ENCODE measurements at places on chromosomes 11 and 22. TPM values are rescaled to one million over a fixed set of nuclear protein-coding genes. Genes with fewer than 3 reads are reported as not detected.

DNA sequence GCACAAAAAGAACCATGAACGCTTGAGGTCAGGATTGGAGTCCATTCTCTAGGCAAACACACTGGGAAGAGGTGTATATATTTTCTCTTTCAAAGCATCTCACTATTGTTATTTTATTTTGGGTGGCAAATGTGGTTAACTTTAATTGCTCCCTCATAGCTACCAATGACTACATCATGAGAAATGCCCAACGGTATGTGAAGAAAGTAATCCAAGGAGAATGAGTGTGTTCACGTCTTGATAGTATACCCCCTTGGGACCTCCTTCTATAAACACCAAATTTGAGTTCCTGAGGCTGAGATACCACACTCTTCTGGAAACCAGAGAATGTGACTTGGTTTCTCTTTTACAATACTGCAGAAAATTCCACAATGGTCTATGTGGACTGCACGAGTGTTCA, 15.8 kb downstream of the OR8D1 start:
- H3K36me3 ChIP-seq: no peaks in the 10 kb centered on the region
- H3K4me3 ChIP-seq: no peak overlapping the region
- H3K4me1 ChIP-seq: no peaks in the 10 kb centered on the region
- H3K27ac ChIP-seq: no peak overlapping the region
- DNase-seq: no peak

The RASGRP2 gene
- 767 TPM for total RNA-seq

- DNase-seq: no peak
- H3K4me3 ChIP-seq: no peak overlapping the region
- no peak overlapping the region for H3K27ac ChIP-seq
- H3K4me1 ChIP-seq: no peaks in the 10 kb centered on the region
- H3K27me3 ChIP-seq: no peaks in the 10 kb centered on the region
Measured at GRCh38 chr11:114202011-114202609, 94.1 kb upstream of the NNMT start.

The MLC1 gene
- total RNA-seq: 1.1 TPM

GRCh38 chr11:79100093-79100910, 340.5 kb downstream of the TENM4 start:
- no peaks in the 10 kb centered on the region for H3K36me3 ChIP-seq
- no peak overlapping the region for H3K4me3 ChIP-seq
- peaks cover 10% of the 10 kb centered on the region for H3K27me3 ChIP-seq
- DNase-seq: no peak
- H3K27ac ChIP-seq: no peak overlapping the region
- H3K4me1 ChIP-seq: no peaks in the 10 kb centered on the region

DNA sequence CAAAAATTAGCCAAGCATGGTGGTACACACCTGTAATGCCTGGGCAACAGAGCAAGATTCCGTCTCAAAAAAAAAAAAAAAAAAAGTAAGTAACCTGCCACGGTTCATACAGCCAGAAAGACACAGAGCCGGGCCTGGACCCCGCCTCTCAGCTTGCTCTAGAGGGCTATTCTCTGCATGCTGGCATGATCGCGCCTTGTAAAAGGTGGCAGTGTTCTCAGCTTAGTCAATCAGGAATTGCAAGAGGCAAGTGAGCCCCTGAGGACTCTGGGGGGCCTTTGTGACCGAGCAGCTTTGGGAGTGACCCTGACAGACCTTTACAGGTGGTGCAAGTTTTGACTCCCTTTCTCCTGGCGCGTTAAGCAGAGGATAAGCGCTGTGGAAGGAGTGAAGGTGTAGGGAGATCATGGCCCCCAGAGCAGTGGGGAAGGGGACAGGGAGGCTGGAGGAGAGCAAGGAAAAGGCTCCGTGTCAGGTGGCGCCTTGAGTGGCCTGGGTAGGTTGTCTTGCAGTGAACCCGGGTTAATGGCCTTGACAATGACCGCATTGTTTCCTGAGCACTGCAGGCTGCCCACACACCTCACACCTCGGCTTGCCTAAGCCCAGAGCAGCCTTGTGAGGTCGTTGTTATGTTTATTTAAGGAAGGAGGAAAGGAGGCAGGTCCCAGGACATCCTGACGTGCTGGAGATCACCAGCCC, 48.9 kb downstream of the CDPF1 start:
- no peaks in the 10 kb centered on the region for H3K4me1 ChIP-seq
- no peak for DNase-seq
- no peak overlapping the region for H3K27ac ChIP-seq
- H3K27me3 ChIP-seq: no peaks in the 10 kb centered on the region

- no peaks in the 10 kb centered on the region for H3K36me3 ChIP-seq
- no peaks in the 10 kb centered on the region for H3K4me1 ChIP-seq
- H3K27me3 ChIP-seq: no peaks in the 10 kb centered on the region
Measured at GRCh38 chr11:133277886-133278285, 254.4 kb downstream of the OPCML start.

- DNase-seq: no peak
- H3K4me1 ChIP-seq: no peaks in the 10 kb centered on the region
- no peaks in the 10 kb centered on the region for H3K36me3 ChIP-seq
Measured at GRCh38 chr11:123186286-123186685, 8.8 kb downstream of the CLMP start.

DNA sequence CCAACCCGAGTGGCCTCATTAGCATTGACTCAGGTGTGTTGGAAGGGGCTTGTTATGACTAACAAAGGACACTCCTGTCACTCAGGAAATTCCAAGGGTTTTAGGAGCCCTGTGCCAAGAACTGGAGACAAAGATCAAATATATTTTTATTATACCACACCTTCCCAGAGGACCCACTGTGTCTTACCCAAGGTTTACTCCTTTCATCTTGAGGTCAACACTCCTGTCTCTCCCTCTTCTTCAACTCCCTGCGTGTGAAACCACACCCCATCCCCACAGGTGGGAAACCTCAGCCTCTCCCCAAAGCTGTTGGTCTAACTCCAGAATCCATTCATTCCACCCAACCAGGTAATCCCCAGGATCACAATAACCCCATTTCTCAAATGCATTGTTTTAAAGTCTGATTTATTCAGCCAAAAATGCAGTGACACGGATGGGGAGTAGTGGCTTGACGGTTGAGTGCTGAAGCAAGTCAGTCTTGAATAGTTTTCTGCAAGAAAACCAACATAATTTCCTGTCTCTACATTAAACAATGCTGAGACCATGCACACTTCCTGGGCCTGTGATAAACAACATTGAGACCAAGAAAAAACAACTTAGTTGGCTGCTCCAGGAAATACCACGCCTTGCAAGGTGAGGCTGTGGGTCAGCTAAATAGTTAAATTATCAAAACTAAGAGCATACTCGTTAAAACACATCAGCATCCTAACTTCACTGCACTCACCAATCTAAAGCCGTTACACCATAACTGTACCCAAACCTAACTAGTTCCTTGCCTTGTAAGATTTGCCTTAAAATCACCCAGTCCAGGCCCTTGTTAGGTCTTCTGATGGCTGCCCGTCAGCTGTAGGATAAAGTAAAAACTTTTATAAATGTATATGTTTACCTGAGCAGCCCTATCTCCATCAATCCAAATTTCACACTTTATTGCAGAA, 38.5 kb upstream of the SPON1 start:
- no peaks in the 10 kb centered on the region for H3K27me3 ChIP-seq
- no peaks in the 10 kb centered on the region for H3K36me3 ChIP-seq
- H3K4me1 ChIP-seq: peaks cover 37% of the 10 kb centered on the region

The DLG2 gene
- 4.1 TPM for total RNA-seq

The B4GALNT4 gene
- 4.8 TPM for total RNA-seq

- no peaks in the 10 kb centered on the region for H3K27me3 ChIP-seq
- no peaks in the 10 kb centered on the region for H3K36me3 ChIP-seq
- no peak for DNase-seq
Measured at GRCh38 chr11:66967670-66968425, 7.3 kb upstream of the C11orf86 start.

GRCh38 chr11:131253656-131254151, 116.7 kb upstream of the NTM start:
- no peaks in the 10 kb centered on the region for H3K4me1 ChIP-seq
- H3K27ac ChIP-seq: no peak overlapping the region
- H3K27me3 ChIP-seq: no peaks in the 10 kb centered on the region
- DNase-seq: no peak
- no peak overlapping the region for H3K4me3 ChIP-seq

The B3GAT1 gene
- total RNA-seq: 1.5 TPM

- no peak overlapping the region for H3K4me3 ChIP-seq
- no peaks in the 10 kb centered on the region for H3K27me3 ChIP-seq
- H3K36me3 ChIP-seq: no peaks in the 10 kb centered on the region
- DNase-seq: no peak
Measured at GRCh38 chr11:75159151-75159953, 8.4 kb downstream of the SLCO2B1 start.

The ZP1 gene
- not detected for total RNA-seq

GRCh38 chr22:17268501-17269223, 49.4 kb upstream of the ADA2 start:
- H3K36me3 ChIP-seq: no peaks in the 10 kb centered on the region
- DNase-seq: no peak
- peaks cover 10% of the 10 kb centered on the region for H3K4me1 ChIP-seq

The YPEL4 gene
- 11.1 TPM for total RNA-seq

The OR8G5 gene
- total RNA-seq: not detected

- peaks cover 2% of the 10 kb centered on the region for H3K27me3 ChIP-seq
- no peak overlapping the region for H3K27ac ChIP-seq
- H3K4me3 ChIP-seq: no peak overlapping the region
- no peaks in the 10 kb centered on the region for H3K4me1 ChIP-seq
Measured at GRCh38 chr11:125274309-125274708, 109.8 kb downstream of the PKNOX2 start.

DNA sequence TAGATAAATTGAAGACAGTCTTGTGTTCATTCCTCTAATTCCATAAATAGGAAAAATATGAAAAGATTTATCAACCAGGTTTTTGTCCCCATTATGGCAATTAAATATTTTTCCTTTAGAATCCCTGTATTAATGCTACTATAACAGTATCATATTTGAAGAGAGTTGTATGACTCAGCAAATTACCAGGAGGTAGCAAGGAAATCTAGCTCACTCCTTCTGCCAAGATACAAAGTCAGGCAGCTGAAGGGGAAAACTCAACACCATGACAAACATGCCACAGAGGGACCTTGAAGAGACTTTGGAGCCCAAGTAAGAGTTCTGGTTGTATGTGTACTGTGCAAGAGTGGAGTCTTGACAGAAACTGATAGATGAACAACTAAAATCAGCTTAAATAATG, 143.3 kb downstream of the GUCY1A2 start:
- H3K4me3 ChIP-seq: no peak overlapping the region
- DNase-seq: no peak
- H3K4me1 ChIP-seq: no peaks in the 10 kb centered on the region
- no peak overlapping the region for H3K27ac ChIP-seq
- H3K27me3 ChIP-seq: no peaks in the 10 kb centered on the region
- H3K36me3 ChIP-seq: no peaks in the 10 kb centered on the region

DNA sequence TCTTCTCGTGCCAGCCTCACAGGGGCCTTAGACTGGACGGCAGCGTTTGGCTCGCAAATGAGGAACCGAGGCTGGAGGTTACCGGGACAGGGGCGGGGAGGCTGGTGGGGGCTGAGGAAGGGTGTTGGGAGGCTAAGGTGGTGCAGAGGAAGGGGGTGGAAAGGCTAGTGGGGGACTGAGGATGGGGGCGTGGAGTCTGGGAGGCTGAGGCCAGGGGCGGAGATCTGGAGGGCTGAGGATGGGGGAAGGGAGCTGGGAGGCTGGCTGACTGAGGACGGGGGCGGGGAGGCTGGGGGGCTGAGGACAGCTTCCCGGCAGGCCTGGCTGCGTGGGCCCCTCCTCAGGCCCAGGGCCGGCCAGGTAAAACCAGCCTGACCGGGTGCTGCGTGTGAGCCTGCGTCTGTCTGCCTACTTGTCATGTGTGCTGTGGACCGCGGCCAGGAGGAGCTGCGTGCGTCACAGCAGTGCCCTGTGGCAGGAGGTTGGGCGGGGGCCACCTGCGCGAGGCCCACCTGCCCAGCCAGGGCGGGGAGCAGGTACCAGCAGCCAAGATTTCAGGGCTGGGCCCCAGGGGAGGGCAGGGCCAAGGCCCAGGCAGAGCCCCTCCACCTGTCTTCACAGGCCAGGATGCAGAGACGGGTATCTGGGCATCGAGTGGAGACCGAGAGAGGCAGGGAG, 9.4 kb upstream of the PIM3 start:
- peaks cover 4% of the 10 kb centered on the region for H3K27me3 ChIP-seq
- H3K36me3 ChIP-seq: no peaks in the 10 kb centered on the region
- no peak overlapping the region for H3K4me3 ChIP-seq
- no peak for DNase-seq

GRCh38 chr11:28730336-28730735, 622.1 kb downstream of the METTL15 start:
- DNase-seq: no peak
- no peak overlapping the region for H3K4me3 ChIP-seq
- H3K4me1 ChIP-seq: no peaks in the 10 kb centered on the region
- H3K36me3 ChIP-seq: no peaks in the 10 kb centered on the region
- no peak overlapping the region for H3K27ac ChIP-seq
- no peaks in the 10 kb centered on the region for H3K27me3 ChIP-seq

All from T-cell (primary cell).